Activated naive CD4-positive, alpha-beta T cell treated with anti-CD3 and anti-CD28 coated beads, Interleukin-2, amount 50 U/mL, for 16 hours (primary cell): ENCODE measurements at places on chromosomes 1 and 21.
A peak's percentile ranks its signal among the peaks of the same experiment; 100 is the strongest.

DNA sequence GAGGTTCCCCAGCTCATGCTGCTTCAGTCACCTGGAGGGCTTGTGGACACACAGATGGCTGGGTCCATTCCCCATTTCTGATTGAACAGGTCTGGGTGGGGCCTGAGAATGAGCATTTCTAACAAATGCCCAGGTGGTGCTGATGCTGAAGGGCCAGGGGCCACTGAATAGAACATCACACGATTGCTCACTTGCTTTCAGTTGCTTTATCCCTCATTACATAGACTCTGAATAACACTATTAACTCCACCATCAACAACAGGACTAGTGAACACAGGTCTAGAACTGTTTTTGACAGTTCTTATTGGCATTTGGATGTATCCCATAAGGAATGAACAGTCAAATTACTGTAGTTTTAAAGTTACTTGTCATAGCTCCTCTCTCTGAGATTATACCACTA is 12.1 kb downstream of the TRAPPC10 start:
- no peak for DNase-seq

DNA sequence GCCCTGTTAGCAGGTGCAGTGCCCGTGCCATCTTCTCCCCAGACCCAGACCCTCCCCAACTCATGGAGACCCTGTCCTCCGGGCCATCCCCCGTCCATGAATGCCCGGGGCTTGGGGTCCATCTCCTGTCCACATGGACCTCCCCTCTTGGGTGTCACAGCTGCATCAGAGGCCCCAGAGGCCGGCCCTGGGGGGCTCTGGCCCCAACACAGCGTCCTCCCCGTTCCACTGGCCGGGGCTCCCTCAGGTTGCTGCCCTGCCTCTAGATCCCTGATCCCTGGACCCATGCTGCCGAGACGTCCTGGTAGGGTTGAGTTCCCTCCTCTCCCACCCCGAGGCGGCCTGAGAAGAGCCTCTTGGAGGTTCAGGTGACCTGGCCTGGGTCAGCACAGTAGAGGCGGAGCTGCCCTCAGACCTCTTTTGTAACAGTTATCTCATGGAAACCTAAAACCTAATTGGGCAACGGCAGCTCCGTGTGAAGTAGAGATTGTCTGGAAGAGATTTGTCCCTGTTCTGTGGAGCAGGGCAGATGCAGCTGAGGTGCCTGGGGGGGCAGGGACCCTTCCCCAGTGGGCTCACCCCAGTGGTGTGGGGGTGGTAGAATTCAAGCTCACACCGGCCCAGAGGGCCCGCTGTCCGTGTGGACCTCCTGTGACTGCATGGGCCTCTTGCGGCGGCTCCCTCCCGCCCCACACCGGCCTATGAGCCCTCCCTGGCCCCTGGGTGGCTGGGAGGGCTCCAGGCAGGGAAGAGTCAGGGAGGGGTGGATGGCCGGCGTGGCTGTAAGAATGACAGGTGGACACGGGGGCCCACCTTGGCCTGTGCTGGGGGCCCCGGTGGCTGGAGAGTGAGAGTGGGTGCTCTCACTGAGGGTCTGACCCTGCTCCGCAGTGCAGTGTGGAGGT is 56.1 kb downstream of the SKI start:
- no peak for DNase-seq

DNA sequence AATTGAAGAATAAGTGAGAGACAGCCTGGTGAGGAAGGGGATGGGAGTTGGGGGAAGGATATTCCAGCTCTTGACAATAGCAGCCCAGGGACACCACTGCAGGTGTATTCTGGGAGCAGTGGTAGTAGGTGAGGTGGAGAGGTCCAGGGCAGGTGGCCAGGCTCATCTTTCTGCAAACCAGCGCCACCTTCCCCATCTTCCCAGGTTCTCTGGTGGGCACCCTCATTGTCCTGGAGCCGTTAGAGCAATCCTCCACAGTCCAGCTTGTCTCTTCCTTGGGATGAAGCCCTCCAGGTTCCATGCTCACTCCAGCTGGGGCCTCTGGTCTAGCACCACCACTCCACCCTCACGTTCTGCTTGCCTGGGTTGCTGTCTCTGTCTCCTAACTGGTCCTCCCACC is 97.0 kb downstream of the IER5 start:
- no peak for DNase-seq

- peak; percentile 49 for DNase-seq
These were observed 3.1 kb upstream of the MMP23B start for GRCh38 chr1:1628754-1629429.

DNA sequence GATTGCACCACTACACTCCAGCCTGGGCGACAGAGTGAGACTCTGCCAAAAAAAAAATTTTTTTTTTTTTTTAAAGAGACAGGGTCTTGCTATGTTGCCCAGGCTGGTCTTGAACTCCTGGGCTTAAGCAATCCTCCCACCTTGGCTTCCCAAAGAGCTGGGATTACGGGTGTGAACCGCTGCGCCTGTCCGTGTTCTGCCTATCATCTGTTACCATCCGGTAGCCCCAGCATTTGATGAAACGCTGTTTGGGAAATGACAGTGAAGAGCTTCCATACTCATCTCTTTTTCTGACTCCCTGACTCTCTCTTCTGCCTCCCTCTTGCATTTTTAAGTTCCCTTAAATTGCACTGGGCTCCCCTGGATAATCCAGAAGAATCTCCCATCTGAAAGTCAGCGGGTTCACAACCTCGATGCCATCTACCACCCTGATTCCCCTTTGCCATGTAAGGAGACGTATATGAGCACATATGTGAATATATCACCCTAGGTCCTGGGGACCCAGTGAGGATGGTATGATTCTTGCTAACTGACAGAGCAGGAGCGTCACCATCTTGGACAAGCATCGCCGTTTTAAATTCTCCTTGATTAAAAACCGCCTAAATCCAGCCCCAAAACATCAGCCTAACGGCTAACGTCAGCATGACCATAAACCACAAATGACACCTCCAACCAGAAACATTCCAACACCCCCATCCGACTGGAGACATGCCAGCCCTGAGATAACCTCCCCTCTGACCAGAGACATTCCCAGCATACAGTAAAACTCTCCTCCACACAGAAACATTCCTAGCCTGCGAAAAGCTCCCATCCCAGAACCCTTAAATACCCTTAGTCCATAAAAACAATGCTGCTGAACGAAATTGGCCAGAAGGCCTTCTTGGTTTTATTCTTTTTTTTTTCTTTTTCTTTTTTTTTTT is 12.4 kb downstream of the TNFRSF8 start:
- no peak for DNase-seq
